ENCODE measurements at places on chromosomes 6 and 20.

DNA sequence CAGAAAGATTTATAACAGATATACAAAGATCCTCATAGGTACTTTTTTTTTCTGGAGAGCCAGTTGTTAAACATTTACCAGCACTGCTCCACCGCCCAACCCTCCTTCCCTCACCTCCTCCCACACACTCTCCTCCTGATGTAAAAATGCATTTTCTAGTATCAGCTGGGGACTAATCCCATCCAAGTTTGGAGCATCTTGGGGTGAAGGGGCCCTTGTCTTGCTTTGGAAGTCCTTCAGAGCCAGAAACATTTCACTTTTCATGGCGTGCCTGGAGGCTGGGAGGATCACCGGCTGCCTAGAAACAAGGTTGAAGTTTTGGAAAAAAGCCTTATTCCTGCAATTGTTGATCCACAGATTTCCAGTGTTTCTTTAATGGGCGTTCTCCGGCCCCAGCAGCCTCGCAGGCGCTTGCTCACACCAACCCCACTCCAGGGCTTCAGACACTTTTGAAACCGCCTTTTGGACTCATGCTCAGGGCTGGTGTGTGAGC lies 165.1 kb upstream of the AFDN start:
- no peak for DNase-seq

DNA sequence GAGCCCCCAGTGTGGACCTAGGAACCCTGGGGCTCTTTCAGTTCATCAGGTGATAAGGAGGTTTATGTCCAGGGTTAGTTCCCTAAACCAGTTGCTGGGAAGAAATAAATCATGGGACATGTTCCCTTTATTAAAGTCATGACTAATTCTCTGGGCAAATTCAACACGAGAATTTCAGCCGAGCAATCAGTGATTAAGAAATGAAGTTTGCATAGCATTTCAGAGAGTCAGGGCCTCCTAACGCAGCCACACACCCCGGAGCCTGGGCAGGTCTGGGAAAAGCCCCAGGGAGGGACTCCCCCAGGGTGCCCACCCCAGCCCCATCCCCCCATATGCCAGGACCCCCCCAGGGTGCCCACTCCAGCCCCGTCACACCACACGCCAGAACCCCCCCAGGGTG lies 20.1 kb downstream of the SLCO4A1 start:
- no peak for DNase-seq

DNA sequence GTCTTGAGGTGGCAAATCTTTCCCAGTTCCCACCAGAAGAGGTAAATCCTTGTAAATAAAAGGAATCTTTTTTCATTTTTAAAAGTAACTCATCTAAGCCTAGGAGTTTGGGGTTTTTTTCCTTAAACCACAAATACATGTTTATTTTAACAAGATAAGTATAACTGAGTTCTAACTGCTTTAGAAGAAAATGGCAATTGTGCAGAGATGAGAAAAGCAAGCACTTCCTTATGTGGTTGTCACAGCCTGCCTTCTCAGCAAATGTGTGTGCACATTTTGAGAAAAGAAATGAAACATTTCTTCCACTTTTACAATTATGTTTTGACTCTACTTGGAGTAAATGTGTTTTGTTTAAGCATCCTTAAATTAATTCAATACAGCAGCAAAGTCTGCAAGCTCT lies 17.7 kb downstream of the HCK start:
- DNase-seq = no peak

DNA sequence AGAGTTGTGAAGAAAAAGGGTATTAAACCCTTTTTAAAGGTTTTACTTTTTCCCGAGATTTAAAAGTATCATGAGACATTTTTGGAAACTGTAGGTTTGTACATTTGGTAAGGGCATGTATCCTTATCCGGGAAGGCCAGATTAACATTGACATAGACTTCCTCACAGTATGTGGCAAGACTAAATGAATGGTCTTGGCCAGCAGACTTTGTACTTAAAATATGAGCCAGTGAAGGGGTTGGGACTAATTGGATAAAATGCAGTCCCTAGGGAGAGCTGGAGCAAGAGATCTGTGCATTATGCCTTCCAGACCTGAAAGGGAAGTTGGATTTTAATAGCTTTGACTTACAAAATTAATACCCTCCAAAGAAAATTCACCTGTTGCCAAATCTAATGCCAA lies 60.4 kb upstream of the CCN2 start:
- no peak for DNase-seq

- no peak for DNase-seq
These were observed 592 bp downstream of the LTB start for GRCh38 chr6:31581434-31582229.

- DNase-seq = no peak
These were observed 2.0 kb downstream of the MAN1A1 start for GRCh38 chr6:119347466-119348095.

DNA sequence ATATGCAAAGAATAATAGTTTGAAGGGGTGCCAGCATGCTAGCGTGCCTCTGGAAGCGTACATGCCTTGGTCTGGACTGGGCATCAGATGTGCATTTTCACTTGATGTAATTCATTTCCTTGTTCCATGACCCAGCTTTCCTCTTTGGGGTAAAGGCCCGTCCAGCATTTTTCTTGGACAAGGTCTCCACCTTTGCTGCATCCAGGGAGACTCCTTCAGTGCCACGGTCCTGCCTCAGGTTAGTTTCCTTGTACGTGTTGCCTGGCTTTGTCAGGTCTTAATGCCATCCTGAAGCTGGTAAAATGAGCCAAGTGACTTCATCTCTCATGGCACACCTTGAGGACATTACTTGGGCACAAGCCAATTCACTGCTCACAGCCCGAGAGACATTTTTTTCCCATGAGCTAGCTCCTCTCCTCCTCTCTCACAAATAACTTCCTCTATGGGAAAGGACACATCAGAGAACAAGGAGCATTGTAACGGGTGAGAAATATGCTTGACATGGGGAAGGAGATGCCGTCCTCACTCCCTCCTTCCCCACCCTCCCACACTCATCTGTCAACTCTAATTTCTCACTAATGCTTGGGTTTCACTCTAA lies 23.9 kb downstream of the EDN1 start:
- DNase-seq = no peak

- peak; percentile 41 for DNase-seq
These were observed 131.6 kb upstream of the ESR1 start for GRCh38 chr6:151675746-151676459.

DNA sequence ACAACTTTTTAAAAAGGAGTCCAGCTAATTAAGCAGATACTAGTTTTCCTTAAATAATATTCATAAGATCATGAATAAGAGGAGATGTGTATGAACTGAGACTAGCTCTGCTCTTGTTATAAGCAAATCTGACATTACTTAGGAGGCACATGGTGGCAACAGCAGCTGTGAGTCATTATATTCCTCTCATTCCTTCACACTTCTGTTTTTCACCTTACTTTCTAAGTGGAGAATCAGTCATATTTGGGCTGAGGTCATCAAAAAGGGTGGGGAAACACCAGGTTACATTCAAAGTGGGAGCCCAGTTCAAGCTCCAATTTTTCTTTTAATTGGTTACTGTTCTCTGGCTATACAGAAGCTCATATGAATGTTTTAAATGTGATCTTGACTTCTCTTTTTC lies 6.0 kb upstream of the RIPPLY2 start:
- DNase-seq = no peak

DNA sequence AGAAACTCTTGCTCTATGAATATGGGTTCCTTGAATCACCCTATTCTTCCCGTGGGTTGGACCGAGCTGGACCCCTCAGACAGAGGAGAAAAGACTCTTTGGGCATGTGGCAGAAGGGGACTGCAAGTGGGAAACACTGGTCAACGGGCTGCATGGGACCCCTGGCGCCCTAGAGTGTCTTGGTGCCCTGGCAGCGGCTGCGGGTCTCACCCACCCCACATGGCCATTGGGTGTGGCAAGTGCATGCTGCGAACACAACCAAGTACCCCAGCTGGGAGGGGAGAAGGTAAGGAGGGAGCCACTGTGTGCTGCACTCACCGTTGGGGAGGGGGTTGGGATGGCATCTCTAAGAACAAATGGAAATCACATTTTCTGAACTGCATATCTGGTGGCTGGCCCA lies 438.8 kb upstream of the EYS start:
- DNase-seq = no peak

GRCh38 chr6:165825256-165825815 lies 162.3 kb upstream of the PDE10A start:
- DNase-seq = no peak

- no peak for DNase-seq
These were observed 77.2 kb downstream of the PTPN1 start for GRCh38 chr20:50587291-50587961.

DNA sequence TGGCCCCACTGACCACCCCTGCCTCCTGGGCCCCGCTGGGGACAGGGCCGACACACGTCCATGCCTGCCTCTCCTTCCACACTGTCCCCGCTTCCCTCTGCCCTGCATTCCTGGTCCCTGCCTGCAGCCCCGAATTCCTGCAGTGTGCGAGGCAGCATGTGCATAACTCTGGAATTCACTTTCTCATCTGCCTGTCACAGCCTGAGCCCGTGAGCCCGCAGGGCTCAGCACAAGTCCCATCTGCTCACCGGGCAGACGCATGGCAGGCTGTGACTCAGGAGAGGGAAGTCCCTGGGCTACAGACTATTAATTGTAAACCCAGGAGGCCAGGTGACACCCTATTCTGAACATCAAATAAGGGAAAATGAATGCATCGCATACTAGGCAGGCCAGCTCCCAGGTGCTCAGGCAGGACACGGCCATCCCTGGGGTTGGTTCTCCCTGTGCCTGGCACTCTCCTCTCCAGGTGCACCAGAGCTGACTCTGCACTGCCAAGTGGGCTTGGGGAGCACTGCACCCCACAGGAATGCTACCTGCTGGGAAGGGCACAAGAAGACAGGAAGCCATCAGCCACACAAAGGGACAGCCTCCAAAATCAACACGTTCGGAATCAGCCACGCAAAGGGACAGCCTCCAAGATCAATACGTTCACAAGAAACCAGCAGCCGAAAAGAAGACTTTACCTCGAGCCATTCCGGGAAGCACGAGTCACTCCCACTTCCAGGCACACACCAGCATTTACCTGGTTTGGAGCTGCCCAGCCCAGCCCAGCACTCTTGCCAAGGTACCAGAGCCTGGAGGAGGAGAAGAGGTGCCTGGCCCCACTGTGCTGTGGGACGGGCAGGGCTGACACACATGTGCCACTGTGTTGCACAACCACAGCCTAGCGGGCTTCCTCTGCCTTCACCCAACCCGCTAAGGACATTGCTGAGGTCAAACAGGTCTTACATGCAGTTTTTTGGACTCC lies 65.9 kb downstream of the DLL1 start:
- DNase-seq = peak; percentile 86

DNA sequence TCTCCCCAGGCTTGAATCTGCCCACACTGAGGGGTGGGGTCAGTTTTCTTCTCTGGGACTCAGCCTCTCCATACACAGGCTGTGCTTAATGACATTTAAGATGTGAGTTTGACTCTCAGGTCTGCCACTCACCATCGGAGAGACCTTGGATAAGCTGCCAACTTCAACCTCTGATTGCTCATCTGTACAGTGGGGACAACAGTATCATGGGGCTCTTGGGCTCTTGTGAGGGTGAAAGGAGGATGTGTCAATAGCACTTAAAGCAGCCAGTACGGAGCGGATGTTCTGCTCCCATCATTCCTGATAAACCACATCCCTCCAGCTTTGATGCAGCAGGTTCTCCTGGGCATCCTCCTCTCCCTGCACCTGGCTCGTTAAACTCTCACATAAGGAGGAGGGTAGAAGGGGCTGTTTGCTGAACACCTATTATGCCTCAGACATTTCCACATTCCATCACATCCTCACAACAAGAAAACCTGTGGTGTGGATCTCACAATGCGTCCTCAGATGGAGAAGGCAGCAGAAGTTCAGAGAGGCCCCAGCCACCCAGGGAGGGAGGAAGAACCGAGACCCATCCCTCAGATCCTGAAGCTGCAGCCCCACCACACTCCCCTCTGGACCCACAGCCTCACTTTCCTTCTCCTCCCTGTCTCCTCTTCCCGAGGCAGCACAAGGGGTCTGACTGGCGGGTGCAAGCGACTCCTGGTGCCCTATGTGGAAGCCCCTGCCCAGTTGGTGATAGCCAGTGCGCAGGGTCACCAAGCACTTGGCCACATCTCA lies 1.9 kb upstream of the PDYN start:
- no peak for DNase-seq

DNA sequence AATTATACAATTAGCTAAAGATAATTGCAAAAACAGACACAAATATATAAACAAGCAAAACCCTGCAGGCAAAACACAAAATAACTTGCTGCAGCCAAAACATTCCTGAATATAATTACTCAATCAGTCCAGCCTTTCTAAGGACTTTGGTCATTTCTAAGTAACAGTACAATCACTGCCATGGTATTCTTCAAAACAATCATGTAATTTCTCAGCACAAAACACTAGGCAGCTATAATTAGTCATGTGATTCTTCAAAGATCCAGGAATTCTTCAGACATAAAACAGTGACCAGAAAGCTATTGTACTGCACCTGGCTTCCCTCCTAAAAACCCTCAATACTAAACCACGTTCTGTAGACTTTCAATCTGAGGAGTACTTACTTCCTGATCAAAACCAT lies 881.1 kb downstream of the EPHA7 start:
- no peak for DNase-seq

DNA sequence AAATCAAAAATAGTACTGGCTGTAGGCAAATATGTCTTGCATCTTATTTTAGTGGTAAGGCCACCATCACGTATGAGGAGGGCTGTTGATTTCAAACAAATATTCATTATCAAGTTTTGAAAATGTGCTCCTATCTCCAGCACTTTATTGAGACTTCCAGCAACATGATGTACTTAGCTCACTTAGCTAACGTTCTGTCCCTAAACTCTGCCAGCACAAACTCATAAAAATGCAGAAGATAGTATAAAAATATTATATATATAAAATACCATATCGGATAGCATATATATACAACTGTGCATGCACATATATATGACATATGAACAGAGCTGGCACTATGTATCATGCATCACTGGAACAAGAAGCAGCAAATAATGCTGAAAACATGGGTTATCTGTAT lies 762.3 kb downstream of the C6orf118 start:
- DNase-seq = no peak

DNA sequence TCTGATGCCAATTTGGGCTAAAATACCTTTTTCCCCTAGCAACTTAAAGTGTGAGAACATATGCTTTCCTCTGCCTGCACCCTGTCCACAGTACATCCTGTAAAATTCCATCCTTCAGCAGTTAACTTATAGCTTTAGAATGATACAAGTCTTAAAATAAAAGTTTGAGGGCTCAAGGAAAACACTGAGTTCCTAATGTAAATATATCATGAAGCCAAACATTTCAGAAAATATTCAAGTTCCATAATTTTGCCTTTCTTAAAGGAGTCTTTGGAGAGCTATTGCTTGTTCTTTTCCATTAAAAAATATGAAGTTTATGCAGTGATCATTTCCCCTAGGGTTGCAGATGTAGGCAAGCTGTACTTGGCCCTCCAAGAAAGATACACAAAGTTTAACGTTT lies 303.8 kb downstream of the COL12A1 start:
- no peak for DNase-seq

- no peak for DNase-seq
These were observed 102.2 kb downstream of the DCDC2 start for GRCh38 chr6:24255676-24256075.

GRCh38 chr6:158808941-158809678 lies 10.1 kb downstream of the EZR start:
- DNase-seq = no peak
